ENCODE measurements at places on chromosomes 7 and 10.

- no peak overlapping the region for H3K4me3 ChIP-seq
- no peaks in the 10 kb centered on the region for H3K36me3 ChIP-seq
- H3K4me1 ChIP-seq, result peaks cover 2% of the 10 kb centered on the region
- no peak for DNase-seq
Measured at GRCh38 chr7:121739465-121739864, 133.5 kb upstream of the PTPRZ1 start.

DNA sequence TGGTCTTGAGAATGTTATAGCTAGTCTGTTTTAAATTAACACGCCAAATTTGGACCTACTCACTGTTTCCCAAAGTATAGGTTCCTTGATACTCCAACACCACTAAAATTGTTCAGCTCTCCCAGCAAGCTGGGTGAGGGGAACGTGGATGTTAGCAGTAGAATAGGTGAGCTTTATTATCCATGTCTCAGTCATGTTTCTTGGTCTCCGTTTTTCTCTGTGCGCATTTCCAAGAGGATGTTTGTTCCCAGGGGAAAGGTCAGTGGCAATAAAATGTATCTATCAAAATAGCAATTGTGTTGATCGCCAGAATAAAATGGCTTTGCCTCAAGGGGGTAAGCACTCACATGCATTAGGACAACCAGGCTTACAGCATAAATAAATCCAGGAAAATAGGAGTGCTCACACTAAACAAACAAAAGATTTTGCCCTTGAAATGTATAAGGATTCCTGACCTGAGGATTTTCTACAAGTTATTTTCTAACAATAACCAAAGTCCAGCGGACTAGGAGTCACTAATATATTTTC is 187.0 kb upstream of the C7orf33 start:
- DNase-seq, result no peak
- no peaks in the 10 kb centered on the region for H3K36me3 ChIP-seq
- no peak overlapping the region for H3K4me3 ChIP-seq
- no peak overlapping the region for H3K27ac ChIP-seq
- no peaks in the 10 kb centered on the region for H3K27me3 ChIP-seq

DNA sequence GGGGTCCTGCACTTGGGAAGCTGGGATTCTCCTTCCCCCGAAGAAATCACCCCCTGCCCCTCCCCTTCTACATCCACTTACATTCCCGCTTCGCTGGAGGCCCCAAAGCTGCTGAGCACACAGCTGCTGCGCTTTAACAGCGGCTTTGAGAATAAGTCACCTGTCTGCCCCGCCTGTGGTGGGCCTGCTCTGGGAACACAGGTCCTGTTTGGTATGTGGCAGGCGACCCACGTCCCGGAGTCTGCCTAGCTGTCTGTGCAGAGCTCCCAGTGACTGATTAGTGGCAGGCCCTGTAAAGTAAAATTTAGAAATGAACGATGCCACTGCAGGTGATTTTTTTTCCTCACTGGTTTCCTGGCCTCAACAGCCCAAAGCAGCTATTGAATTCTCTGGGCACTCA is 47.0 kb downstream of the CDH23 start:
- no peak overlapping the region for H3K4me3 ChIP-seq
- no peak overlapping the region for H3K27ac ChIP-seq
- DNase-seq, result peak; percentile 55
- peaks cover 4% of the 10 kb centered on the region for H3K4me1 ChIP-seq

GRCh38 chr7:36180121-36180520 is 27.1 kb downstream of the EEPD1 start:
- no peak overlapping the region for H3K27ac ChIP-seq
- no peaks in the 10 kb centered on the region for H3K36me3 ChIP-seq
- DNase-seq, result no peak
- H3K4me3 ChIP-seq, result no peak overlapping the region

GRCh38 chr10:74968667-74969061 is 142.3 kb downstream of the KAT6B start:
- no peaks in the 10 kb centered on the region for H3K27me3 ChIP-seq
- no peaks in the 10 kb centered on the region for H3K36me3 ChIP-seq
- H3K27ac ChIP-seq, result peak overlapping the region; percentile 29
- H3K4me3 ChIP-seq, result no peak overlapping the region
- peaks cover 15% of the 10 kb centered on the region for H3K4me1 ChIP-seq
- DNase-seq, result no peak

Data from GM23338 (cell line).